ENCODE measurements at places on chromosomes 4 and X.

DNA sequence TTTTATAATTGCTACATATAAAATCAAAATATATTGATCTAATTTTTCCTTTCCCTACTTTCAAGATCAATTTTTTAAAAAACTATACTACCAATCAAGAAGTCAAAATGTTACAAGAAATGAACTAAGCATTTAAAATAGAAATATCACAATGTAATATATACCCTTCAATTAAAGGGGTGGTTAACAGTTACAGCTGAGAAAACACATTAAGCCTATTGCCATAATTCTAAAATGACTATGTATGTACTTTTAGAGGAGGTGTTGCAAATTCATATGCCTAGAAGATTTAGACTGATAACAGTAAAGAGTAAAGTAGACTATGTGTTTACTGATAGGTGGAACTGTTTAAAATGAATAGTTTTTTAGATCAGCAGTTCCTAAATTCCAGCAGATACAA lies 3.7 kb downstream of the NUP54 start:
- no peak for DNase-seq

- no peak for DNase-seq
These were observed 12.3 kb upstream of the INPP4B start for GRCh38 chr4:142858446-142858845.

DNA sequence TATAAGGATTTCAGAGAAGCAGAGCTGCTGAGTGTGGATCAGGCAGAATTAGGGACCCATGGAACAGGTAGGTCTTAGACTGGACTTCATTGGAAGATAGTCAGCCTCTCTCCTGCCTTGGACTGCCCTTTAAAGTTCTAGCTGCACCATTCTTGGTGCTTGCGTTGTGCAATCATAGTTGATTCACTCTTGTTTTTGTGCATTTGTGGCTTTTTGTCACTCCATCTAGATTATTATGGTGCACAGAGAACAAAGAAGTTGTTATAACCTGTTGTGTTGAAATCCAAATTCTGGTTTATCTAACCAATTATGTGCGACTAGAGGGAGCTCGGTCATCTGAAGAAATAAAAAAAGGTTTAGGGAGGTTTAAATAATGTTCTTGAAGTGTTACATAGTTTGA lies 59.3 kb downstream of the JADE1 start:
- no peak for DNase-seq

GRCh38 chr4:40524366-40525041 lies 105.2 kb downstream of the RBM47 start:
- no peak for DNase-seq

GRCh38 chr4:10832806-10833628 lies 148.4 kb upstream of the CLNK start:
- no peak for DNase-seq

DNA sequence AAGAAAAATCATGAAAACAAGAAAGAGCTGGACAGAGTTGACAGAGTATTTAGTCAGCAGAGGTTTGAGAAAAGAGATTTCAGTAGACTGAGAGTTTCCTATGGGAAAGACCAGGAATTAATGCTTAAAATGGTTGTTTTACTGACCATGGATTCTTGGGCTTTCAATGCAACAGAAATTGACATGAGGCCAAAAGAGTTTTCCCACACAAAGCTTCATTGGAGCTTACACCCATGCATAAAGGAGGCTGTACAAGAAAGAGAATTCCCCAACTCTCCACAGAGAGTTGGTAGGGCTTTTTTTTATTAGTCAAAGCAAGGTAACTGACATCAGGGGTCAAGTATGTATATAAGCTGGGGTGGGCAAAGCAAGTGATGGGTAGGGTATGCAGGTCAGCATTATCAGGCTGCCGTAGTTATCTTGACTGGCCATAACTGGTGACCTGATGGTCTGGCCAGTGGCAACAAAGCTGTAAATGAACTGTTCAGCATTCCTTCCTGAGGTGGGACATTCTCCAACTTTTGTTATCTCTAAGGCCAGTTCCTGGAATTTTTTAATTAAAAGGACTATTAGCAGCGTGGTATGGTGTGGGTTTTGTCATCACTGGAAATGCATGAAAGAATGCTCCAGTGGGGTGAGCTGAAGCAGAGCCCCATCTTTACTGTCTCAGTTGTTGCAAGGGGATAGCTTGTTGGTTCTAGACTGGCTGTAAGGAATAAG lies 117.0 kb downstream of the ADAM29 start:
- DNase-seq, result no peak

GRCh38 chr4:85658766-85659439 lies 184.0 kb downstream of the ARHGAP24 start:
- DNase-seq, result no peak

GRCh38 chrX:136304493-136304892 lies 3.7 kb downstream of the ADGRG4 start:
- DNase-seq, result no peak

GRCh38 chr4:74675673-74676279 lies 118.5 kb downstream of the BTC start:
- peak; percentile 65 for DNase-seq

GRCh38 chr4:184432127-184432922 lies 42.0 kb downstream of the IRF2 start:
- no peak for DNase-seq

DNA sequence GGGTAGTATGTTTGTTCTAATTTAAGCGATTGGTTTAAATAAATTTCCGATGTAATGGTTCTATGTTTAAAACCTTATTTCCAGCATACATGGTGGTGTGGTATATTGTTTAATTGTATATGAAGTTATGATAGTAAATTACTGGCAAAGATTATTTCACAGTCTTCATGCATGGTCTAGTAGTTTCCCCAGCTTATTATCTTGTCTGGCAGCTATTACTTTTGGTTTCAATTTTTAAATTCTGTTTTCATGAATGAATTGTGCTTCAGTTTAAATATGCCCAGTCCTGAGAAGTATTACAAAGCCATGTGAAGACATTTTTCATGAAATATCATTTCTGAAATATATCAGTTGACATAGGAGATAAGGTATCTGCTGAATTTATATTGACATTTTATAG lies 6.3 kb downstream of the ALG13 start:
- DNase-seq, result no peak

GRCh38 chr4:183445097-183445428 lies 627 bp downstream of the CDKN2AIP start:
- DNase-seq, result peak; percentile 22

DNA sequence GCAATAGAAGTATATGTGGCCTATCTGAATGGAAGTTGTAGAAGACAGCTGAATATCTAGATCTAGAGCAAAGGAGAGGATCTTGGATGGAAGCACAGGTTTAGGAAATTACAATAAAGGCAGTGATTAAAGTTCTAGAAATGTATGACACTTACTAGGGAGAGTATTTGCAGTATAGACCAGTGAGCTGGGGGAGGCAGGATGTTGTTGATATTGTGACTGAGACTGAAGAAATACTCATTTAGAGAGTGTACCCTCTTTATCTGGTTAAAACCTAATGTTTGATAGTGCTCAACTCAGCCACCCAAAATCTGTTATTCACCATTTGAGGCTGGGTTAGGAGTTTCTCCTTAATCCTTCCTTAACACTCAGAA lies 439.5 kb downstream of the GRXCR1 start:
- DNase-seq, result no peak

GRCh38 chr4:56657128-56657527 lies 24.0 kb downstream of the HOPX start:
- no peak for DNase-seq

DNA sequence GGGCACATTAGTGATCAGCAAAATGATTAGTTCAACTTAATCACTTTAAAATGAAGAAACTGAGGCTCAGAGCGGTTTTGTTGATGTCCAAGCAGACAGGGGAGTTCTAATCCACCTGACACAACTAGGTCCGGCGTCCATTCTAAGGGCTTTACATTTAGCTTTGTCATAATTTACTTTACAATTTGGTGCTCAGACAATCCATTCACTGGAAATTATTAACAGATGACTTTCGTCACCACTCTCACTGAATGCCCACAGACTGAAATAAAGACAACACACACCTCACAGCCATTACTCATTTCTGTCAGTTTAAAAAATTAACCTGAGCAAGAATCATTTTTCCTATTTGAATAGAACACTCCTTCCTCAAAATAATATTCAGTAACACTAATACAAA lies 10.8 kb downstream of the NR3C2 start:
- no peak for DNase-seq

DNA sequence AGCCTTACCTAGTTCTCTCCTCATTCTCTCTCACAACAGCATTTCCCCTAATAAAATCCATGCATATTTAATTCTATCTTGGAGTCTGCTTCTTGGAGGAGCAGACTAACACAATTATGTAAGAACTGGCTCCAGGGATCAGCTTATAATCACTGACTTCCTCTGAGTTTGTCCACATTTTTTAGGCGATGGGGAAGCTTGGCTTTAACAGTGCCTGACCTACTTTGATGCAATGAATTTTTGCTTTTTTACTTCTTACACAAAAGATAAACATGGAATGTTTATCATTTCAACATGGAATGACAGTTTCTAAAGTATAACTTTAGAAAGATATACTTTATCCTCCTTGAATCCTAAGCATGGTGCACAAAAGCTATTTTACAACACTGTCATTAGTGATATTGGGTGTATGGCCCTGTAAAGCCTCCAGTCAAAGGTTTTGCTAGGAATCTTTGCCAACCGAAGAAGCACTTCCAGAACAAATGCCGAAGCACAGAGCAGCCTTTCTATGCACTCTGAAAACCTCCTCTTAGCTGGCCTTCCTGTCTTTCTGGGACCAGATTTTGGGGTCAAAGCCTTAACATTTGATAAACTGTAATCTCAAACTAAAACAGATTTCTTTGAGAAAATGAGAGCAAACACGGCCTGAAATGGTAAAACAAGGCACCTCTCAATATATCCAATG lies 736 bp downstream of the BDH2 start:
- DNase-seq, result no peak

DNA sequence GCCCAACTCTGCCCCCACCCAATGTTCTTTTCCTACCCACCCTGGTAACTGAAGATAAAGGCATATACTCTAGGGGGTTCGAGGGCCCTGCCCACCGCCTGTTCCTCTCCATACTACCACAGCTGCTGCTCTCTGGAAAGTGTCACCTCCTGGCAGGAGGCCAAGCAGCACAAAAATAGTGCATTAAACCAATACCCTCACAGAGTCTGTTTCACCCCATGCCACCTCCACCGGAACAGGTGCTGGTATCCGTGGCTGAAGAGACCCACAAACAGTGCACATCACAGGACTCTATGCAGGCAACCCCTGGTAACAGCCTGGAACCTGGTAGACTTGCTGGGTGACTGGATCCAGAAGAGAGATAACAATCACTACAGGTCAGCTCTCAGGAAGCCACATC lies 85.1 kb upstream of the CTSO start:
- no peak for DNase-seq

GRCh38 chrX:86504297-86504696 lies 356.0 kb downstream of the DACH2 start:
- DNase-seq, result no peak

- DNase-seq, result no peak
These were observed 476.3 kb upstream of the ADGRL3 start for GRCh38 chr4:60723796-60724195.
